ENCODE measurements at places on chromosomes 3 and 15.

- DNase-seq = no peak
Observed at GRCh38 chr3:195059006-195059350, 212.0 kb downstream of the XXYLT1 start.

DNA sequence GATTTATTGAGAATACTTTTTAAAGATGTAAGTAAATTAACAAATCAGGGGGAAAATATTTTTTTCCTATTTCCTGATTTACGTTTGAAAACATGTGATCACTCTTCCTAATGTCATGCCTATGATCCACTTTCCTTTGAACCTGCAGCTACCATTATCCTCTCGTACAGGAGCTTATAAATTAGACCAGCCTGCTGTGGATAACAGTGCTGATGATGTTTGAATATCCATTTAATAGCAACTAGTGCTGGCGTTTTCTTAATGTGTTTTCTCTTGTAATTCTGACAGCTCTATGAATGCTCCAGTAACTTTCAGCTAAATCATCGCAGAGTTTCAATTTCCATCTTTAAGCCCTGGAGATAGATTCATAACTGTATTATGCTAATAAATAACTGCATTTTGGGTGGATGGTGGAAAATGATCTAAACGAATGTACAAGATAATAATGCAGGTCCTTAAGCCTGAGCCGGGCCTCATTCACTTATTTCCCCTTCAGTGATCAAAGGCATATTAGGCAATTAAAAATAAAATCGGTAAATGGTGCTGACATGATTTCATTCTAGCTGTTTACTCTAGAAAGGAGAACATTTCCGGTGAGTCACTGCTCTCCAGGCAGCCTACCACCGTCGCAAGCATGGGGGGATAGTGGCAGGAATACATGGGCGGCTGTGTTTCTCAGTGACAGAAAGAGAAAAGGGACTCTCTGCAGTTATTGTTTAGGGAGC is 58.5 kb upstream of the SLC24A5 start:
- DNase-seq = no peak

GRCh38 chr15:77430213-77430612 is 9.5 kb downstream of the HMG20A start:
- DNase-seq = no peak

- no peak for DNase-seq
Observed at GRCh38 chr3:133443649-133444422, 44.0 kb downstream of the BFSP2 start.

- DNase-seq = peak; percentile 93
Observed at GRCh38 chr3:192892981-192893700, 24.5 kb downstream of the MB21D2 start.

GRCh38 chr15:86164232-86164898 is 84.7 kb downstream of the AGBL1 start:
- no peak for DNase-seq

GRCh38 chr3:98541695-98542094 is 9.9 kb downstream of the GPR15 start:
- no peak for DNase-seq

GRCh38 chr3:179074656-179075055 is 3.0 kb upstream of the ZMAT3 start:
- no peak for DNase-seq

DNA sequence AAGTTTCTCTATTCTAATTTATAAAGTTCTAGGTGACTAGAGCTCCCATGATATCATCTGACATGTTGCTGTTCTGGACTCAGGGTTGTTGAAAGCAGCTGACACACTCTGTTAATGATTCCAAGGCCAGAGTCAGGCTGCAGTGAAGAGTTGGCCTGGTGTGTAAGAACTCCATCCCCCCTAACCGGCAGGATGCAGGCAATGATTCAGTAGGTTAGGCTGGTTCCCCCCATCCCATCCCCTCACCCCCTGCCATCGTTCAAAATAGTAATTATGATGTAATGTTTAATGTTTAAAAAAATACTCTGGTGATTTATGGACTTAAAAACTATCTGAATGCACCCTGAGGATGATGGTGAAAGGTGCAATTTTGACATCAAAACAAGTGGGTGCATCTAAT is 4.6 kb upstream of the TRIM71 start:
- DNase-seq = no peak

DNA sequence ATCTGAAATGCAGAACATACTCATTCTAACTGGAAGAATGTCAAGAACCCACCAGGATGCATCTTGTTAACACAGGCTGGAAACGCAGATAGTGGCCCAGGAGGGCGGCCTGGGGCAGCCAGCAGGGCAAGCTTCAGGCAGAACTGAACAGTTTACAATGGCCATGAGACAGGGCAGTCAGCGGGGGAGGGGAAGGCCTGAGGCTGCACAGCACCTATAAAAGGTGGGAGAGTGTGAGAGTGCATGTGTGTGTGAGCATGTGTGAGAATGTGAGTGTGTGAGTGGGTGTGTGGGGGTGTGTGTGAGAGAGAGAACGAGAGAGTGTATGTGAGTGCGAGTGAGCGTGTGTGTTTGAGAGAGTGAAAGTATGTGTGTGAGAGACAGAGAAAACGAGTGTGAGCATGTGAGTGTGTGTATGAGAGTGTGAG is 26.8 kb upstream of the SLCO2A1 start:
- no peak for DNase-seq

GRCh38 chr3:14771593-14772497 is 46.9 kb upstream of the FGD5 start:
- no peak for DNase-seq

DNA sequence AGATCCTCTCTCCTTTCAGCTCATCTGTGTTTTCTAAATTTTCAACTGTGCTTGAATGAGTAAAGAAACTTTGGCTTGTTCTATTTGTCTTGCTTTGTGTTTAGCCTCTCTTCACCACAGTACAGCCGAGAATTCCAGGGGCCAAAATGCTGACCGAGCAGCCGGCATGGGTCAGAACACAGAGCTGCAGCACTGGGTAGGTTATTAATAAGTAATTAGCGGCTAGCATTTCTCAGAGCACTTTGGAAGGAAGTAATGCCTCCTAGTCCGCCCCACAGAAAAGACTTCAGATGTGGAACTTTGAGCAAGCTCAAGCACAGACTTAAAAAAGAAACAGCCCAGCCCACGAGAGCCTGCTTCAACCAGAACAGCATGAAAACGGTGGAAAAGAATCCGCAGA is 343.9 kb downstream of the ARRDC4 start:
- DNase-seq = no peak

GRCh38 chr3:117243657-117244056 is 534.1 kb downstream of the TUSC7 start:
- DNase-seq = no peak

DNA sequence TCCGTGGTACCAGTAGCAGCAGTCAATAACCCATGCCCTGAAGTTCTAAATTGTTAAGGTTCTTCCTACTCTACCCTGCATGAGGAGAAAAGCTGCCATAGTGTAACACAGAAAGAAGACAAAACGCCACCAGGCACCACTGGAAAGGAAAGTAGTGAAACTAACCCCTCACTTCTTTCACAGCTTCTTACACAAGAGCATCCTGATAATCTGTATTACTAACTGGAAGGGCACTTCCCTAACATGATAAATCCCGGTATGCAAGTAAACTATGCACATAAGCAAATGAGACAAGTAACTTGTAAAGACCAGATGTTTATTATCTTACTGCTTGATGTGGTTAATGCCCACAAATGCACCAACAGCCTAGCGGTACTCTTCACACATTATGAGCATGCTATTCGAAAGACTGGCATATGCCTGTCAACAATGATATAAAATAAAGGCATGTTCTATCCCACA is 141.3 kb downstream of the ADAM10 start:
- DNase-seq = no peak

DNA sequence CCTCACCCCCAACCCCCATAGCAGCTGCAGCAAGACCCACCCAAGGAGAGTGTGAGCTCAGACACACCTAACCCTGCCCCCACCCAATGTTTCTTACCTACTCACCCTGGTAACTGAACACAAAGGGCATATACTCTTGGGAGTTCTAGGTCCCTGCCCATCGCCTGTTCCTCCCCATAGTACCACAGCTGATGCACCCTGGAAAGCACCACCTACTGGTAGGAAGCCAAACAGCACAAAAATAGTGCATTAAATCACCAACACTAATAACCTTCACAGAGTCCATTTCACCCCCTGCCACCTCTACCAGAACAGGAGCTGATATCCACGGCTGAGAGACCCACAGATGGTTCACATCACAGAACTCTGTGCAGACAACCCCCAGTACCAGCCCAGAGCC is 245.2 kb downstream of the EFHB start:
- no peak for DNase-seq

DNA sequence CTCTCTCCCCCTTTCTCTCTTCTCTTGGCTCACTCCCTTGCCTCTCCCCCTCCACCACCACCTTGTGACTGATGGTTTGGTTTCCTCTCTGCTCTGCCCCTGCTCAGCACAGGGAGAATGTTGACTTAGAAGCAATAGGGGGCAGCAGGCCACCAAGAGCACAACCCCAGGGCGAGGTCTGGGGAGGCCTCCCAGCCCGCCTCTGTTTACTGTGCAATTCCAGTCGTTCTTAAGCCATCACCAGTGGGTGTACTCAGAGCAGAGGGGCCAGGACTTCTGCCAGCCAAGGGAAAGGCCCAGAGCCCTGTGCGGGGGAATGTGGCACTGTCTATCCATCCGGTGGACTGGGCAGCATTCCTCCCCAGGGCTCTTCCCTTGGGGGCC is 5.7 kb upstream of the APEH start:
- no peak for DNase-seq

- no peak for DNase-seq
Observed at GRCh38 chr3:149115114-149115513, 14.3 kb upstream of the HPS3 start.

GRCh38 chr3:187709155-187709554 is 6.8 kb upstream of the RTP2 start:
- no peak for DNase-seq

DNA sequence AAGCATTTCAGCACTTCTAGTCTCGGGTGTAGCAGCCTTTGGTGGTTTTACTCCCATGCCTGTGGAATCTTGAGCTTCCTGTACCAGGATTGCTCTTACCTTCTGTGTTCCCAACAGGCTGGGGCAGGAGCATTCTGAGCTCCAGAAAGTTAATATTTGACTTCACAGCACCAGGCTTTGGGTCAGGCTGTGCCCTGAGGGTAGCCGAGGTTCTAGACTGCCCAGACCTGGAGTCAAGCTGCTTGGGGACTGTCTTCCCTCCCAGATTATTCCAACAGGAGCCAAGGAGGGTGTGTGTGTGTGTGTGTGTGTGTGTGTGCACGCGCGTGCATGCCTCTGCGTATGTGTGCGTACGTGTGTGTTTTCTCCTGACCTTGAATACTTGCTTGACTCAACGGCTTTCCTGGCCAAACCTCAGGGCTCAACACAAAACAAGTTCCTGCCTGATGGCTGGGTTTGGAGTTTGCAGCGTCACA is 94.8 kb downstream of the FLNB start:
- no peak for DNase-seq

- DNase-seq = no peak
Observed at GRCh38 chr3:122947738-122948137, 79.8 kb downstream of the SEMA5B start.

- DNase-seq = no peak
Observed at GRCh38 chr15:69119683-69120395, 40.6 kb upstream of the GLCE start.

GRCh38 chr3:49674497-49674983 is 389 bp downstream of the APEH start:
- DNase-seq = no peak

GRCh38 chr3:136931606-136932005 is 26.2 kb upstream of the IL20RB start:
- DNase-seq = no peak

DNA sequence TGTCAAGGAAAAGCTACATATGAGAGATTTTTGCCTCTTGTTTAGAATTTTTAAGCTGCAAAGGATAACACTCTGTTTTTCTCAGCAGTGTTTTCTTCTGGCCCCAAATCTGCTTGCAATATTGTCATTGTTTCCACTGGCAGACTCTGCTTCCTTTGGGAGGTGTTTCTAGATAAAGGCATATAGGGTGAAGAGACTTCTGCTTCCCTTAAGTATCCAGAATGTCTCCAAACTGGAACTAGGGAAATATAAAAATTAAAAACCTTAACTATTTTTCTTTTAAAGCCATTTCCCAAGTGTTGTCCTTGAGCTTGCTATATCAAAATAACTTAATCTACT is 225.8 kb downstream of the CGGBP1 start:
- no peak for DNase-seq

GRCh38 chr3:120778776-120779175 is 36.2 kb downstream of the GTF2E1 start:
- no peak for DNase-seq

DNA sequence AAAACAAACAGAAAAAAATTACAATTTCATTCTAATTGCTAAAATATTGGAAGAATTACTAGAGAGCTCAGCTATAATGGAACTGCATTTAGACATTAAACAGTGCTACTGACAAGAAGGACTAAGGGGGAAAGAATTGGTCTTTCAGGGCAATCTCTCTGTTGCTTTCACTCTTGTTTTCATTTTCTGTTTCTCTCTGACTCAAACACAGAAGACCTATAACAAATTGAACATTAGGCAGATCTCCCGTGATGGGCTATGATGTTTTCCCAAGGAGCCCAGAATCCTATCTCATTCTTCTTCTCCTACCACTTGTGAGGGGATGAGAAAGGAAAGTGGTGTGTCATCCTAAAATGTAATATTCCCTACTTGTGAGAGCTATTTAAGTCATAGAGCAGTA is 358.0 kb upstream of the TGFBR2 start:
- DNase-seq = no peak

- no peak for DNase-seq
Observed at GRCh38 chr3:74137790-74138189, 476.7 kb downstream of the CNTN3 start.

DNA sequence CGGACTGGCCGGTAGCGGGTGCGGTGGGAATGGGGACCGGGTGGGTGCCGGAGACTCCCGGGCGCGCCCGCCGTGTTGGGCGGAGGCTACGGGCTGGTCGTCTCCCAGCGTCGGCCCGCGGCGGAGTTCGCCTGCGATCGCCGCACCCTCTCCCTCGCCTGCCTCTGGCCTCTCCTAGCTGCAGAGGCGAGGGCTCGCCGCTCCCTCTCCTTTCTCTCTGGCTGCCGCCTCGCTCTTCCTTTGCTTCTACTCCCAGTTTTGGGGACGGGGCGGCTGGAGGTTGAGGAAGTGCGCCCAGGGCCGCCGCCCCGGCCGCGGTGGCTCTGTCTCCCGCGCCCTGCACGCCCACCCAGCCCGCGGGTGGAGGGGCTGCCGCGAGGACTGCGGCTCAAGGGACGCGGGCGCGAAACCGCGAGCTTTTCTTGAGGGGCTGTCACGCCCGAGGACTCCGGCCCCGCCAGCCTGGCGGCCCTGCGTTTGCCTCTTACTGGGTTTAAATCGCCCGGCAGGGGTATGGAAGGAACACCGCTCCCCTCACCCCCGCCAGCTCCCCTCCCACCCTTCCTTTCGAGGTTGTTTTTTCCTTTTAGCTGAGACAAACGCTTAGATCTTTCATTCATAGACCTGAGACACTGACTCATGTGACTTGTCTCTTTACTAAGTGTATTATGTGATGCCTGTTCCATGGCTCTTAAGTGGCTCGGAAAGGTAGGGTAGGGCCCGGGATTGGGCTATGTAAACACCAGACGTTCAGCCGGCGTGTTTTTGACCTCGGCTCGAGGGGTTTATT is 654 bp downstream of the PIK3CA start:
- peak; percentile 79 for DNase-seq
